Midbrain (tissue), 1 donor: ENCODE measurements at places on chromosomes 6 and 20.

DNA sequence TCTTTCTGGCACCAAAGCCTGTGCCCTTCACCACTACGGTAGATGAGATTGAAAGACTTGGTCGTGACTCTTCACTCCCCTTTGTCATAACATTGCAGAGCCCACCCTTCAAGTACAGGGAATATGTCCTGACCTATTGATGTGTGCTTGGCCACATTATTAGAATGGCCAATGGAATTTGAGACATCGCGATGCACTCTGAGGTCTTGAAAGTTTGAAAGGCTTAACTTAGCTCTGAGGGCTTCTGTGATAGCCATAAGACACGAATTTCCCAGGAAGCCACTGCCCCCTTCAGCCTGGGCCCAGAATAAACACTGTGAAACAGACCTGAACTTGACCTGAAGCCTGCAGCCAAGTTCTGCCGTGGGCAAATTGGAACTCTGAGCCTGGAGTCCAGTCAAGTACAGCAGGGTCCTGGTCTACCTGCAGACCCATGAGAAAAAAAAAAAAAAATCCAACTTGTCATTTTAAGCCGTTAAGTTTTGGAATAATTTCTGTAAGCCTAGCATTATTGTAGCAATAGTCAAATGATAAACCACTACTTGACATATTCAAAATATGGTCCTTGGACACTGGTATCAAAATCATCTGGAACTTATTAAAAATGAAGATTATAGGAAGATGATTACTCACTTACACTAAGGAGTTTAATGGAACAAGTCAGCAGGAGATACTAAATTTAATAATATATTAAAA lies 36.9 kb upstream of the TRAF3IP2 start:
- peak; percentile 58 for DNase-seq

GRCh38 chr20:37643400-37643799 lies 50.4 kb upstream of the CTNNBL1 start:
- DNase-seq, result no peak

- DNase-seq, result no peak
Observed at GRCh38 chr6:110728501-110728900, 86.8 kb downstream of the CDK19 start.

DNA sequence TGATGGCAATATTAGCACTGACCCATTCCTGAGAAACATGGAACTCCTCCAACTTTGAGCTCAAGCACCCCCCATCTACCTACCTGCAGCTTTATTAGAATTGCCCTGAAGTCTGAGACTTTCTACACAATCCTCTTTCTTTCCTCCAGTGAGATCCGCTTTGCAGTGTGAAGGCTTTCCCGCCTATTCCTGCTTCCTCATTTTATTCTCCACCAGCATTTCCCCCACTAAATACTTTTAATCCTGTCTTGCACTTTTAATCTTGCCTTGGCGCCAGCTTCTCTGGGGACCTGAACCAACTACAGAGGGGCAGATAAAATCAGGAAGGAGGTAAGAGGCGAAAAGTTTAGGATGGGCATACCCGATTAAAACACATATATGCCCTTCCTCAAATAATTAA lies 178.1 kb upstream of the PRDM1 start:
- DNase-seq, result no peak

DNA sequence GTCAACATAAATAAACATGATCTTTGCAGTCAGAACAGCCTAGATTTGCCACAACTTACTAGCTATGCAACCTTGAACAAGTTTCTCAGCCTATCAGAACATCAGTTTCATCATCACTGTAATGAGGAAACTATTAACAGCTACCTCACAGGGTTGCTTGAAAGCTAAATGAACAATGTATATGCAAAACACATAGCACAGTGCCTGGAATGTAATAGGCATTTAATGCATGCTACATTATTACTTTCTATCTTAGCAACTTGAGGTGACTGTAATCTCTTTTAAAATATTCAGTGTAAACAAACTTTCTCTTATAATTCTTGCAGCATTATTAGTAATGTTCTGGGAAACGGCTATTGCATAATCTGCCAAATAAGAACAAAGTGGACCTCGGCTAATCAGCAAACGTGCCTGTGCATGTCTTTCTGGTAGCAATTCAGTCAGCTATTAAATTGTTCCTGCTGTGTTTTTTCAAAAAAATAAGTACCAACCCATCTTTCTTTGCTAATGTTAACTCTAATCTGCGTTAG lies 61.5 kb downstream of the SYNE1 start:
- no peak for DNase-seq

DNA sequence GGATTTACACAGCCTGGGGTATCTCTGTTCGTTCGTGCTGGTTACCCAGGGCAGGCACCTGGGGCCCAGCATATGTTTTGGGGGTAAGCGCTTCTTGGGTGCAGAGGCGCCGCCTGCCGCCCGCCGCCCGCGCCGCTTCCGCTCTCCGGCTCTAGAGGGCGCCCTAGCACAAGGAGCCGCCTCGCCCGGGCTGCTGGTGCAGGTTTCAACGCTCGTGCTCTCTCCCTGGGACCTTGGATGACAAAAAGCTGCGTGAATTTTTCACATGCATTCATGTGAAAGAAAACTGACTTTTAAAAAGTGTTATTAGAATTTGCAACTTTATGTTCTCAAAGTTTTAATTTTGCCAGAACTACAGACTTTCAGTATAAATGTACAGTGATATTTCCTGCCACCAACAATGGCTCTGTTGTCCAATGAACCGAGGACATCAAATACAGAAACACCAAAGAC lies 32.5 kb downstream of the PRR18 start:
- peak; percentile 82 for DNase-seq
